Coronary artery (tissue), 2 donors: ENCODE measurements at places on chromosomes 13 and 19.

DNA sequence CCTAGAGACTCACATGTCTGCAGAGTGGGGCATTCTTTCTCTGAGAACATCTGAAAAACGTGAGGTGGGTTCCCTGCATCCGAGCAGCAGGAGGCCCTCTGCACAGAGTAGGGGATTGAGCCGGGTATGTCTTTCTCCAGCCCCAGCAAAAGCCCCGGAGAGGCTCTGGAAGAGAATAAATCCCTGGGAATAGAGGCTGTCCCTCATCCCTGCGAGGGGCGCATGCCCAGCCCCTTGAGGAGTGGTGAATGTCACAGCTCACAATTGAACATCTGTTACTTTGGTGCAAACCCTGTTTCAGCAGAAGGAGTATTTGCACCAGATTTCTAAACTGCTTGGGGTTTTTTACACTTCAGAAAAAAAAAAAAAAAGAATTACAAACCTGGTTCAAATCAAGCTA lies 164.6 kb downstream of the FGF14 start:
- no peak for DNase-seq

GRCh38 chr13:106523576-106523975 lies 11.9 kb downstream of the EFNB2 start:
- DNase-seq, result no peak

DNA sequence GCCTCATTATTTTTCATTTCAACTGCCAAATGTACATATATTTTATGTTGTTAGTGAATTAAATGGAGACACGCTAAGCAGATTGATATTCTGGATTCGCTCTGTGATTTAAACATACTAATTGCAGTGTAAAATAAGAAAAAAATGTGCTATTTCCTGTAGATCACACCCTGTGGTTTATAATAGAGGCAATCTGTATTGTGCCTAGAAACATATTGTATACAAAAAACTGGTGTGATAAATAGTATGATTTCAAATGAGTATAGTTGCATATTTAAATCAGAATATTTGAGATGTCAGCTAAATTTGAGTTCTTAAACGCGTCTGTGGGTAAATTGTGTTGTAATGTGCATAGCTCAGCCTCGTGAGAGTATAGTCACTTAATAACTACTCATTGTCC lies 643.9 kb downstream of the TBC1D4 start:
- no peak for DNase-seq

DNA sequence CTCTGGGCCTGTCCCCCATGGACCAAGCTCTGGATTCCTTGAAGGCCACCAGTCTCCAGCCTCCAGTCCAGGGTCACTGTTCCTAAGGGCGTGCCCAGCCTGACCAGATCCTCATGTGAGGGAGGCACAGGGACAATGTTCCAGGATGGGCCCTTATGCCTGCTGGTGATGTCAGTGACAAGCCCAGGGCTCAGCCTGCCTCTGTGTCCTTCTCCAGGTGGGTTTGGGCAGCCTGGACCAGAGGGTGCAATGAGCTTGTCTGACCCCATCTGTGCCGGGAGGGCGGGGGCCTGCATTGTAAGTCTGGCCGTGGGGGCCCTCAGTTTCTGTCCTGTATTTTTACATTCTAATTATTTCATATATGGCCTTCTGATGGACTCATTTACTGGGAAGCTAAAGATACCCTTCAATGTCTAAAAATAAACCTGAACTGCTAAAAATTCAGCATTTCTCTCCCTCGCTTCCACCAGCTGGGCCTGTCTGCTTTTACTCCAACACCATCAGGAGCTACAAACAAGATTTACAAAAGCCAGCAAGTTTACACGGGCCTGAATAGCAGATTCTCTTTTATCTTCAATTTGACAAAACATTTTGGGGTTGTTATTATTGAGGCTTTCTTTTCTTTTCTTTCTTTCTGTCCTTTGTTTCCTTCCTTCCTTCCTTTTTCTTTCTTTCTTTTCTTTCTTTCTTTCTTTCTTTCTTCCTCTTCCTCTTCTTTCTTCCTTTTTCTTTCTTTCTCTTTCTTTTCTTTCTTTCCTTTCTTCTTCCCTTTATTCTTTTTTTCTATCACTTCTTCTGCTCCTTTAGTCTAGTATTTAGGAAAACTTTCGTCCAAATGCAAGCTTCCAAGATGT lies 34.2 kb upstream of the C19orf12 start:
- no peak for DNase-seq

GRCh38 chr13:58300974-58301681 lies 669.6 kb downstream of the PCDH17 start:
- DNase-seq, result no peak

DNA sequence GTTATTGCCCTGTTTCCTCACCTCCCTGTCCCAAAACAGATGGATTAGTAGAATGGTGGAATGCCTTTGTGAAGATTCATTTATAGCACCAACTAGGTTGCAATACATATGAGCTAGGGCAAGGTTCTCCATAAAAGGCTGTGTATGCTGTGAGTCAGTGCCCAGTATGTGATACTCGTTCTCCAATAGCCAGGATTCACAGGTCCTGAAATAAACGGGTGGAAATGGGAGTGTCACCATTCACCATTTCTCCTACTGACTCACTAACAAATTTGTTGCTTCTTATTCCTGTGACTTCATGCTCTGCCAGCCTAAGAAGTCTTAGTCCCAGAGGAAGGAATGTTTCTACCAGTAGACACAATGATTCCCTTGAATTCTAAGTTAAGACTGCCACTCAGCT lies 1745.4 kb downstream of the SLITRK1 start:
- DNase-seq, result no peak

DNA sequence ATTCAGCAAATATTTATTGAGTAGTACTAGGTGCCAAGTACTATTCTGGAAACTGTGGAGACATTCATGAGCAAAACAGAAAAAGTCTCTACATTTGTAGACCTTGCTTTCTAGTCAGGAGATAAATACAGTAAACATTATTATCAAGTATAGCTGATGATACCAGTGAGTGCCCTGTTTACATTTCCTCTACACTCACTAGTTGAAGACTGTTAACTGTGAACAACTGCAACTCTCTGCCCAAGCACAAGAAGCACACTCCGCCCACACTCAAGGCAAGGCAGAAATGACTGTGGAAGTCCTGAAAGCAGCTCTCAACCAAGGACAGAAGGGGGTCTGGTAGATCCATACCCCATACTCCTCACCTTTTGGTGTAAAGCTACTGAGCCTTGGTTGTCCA lies 837.0 kb downstream of the DIAPH3 start:
- DNase-seq, result no peak

DNA sequence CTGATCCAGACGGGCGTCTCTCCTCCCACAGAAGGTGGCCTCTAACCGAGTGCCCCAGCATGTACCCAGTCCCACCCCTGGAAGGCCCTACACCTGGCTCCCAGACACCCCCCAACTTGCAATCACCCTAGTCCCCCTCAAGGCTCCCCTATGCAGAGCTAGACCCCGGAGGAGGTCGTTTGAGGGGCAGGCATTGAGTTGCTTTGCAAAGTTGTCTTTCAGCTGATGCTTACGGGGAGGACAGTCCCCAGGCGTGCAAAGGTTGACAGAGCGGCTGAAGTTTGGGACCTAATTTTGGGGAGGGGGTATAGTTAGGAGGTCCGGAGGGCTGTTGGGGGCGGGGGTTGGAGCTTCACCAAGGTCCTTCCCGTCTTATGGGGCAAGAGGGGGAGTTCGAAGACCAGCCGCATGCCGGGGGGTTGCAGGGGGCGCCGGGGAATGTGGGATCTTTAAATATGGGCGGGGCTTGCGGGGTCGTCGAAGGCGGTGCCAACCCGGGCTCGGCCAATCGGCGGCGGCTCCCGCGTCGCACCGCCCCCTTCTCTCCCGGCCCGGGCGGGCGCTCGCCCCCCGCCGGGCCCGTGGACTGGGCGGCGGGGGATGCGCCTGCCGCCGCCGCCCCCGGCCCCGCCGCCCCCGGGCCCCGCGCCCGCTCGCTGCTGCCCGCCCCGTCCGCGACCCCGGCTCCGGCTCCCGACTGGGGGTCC lies at the start of gene KCNN1:
TSS of gene KCNN1 (plus strand) at position 558 of the 707 bp plus-strand sequence. CDS start 6,782 bp downstream, outside the sequence.
- no peak for DNase-seq

- DNase-seq, result no peak
Observed at GRCh38 chr13:43102304-43102703, 78.9 kb downstream of the DNAJC15 start.

DNA sequence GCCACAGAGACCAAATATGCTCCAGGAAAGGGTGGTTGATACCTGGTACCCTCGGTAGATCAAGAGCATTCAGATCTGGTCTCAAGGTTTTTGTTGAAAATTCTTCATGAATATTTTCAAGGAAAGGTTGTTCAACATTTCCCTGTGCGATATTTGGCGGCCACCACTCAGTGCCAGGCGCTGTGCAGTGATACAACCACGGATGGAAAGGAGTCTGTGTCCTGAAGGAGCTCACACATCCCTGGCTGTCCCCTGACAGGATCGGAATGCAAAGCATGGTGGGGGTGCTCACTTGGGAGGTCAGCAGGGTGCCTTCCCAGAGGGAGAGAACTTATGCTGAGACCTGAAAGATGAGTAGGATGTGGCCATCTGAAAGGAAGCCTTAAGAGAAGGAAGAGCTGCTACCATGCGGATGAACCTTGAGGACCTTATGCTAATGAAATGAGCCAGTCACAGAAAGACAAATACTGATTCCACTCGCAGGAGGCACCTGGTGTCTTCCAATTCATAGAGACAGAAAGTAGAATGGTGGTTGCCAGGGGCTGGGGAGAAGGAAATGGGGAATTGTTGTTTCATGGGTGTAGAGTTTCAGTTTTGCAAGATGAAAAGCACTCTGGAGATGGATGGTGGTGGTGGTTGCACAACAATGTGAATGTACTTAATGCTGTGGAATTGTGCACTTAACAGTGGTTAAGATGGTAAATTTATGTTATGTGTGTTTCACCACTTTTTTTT lies 41.6 kb downstream of the HSPH1 start:
- no peak for DNase-seq

- DNase-seq, result no peak
Observed at GRCh38 chr13:72437458-72437857, 290.0 kb downstream of the MZT1 start.

DNA sequence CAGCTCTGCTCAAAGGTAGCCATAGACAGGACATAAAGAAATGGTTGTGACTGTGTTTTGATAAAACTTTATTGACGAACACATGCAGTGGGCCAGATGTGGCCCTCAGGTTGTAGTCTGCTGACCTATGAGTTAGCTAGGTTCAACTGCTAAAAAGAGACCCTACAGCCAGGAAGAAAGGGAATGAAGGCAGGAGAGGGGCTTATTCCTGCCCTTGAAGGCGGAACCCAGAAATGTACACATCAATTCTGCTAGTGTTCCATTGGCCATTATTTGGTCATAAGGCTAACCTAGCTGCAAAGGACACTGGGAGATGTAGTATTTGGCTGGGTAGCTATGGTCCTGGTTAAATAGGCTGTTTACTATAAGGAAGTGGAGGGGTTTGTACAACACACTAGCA lies 18.0 kb downstream of the APBA3 start:
- DNase-seq, result no peak

- no peak for DNase-seq
Observed at GRCh38 chr13:93222976-93223375, 3.6 kb upstream of the GPC6 start.

- no peak for DNase-seq
Observed at GRCh38 chr19:30431591-30431990, 59.4 kb downstream of the ZNF536 start.

- no peak for DNase-seq
Observed at GRCh38 chr19:6047741-6048251, 62.5 kb downstream of the RFX2 start.

DNA sequence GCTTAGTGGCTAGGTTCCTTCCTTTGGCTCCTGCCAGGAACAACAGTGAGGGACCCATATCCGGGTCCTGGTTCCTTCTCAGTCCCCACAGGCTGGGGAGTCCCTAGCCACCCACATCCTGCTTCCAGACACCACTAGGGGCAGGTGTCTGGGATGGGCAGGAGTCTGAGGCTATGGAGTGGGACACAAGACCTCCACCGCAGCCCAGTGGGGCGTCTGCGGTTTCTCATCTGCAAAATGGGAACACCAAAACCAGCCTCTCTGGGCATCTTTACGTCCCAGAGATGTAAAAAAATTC lies 879 bp upstream of the FCGBP start:
- DNase-seq, result no peak

DNA sequence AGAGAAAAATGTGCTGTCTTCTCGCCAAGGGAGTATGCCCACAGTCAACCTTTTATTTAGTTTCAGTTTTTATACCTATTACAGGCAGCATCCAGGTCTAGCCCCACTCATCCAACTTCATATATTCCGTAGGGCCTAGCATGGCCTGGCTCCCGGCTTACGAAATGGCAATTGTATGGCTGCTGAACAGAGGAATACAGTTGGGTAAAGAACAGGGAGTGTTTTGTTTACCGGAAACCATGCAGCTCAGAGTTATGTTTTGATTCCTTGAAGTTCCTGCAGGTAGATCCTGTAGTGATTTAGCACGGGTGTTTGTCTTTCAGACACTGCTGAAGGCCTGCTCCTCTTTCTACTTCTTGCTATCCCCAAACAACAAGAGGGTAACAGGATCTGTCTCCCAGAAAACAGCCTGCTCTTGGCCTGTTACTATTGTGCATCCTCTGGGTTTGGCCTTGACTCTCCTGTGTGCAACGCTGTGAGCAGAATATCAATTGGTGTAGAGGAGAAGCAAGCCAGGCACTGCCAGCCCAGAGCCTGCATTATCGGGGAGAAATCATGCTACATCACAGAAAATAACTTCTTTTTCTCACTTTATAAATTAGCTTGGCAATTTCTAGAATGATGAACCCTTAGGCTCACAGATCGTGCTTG lies 32.4 kb downstream of the OLFM4 start:
- DNase-seq, result no peak

DNA sequence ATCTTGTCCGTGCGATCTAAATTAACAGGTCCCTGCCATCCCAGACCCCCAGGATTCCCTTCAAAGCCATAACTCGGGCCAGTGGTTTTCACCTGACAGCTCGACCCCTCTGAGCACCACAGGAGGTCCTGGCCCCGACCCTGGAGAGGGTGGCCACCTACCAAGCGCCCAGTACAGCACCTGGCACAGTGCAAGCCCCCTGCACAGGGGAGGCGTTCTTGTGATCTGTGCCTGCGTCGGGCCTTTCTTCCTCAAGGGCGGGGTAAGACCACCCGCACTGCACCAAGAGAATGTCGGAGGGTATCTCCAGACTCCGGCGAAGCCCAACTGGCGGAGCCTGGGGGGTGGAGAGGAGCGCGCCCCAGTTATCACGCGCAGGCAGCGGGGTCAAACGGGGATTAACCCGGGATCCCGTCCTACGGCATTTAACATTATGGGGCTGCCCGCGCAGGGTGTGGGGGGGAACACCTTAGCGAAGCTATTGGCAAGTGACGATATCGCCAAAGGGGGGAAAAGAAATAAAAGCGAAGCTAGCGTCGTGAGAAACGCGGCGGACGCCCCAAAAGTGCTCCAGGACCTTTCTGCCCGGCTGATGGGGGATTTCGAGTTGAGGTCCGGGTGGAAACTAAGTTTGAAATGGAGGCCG lies 1.3 kb upstream of the HNRNPL start:
- peak; percentile 83 for DNase-seq
